Foreskin keratinocyte (primary cell): ENCODE measurements at places on chromosomes 11 and 22. TPM values are rescaled to one million over a fixed set of nuclear protein-coding genes. Genes with fewer than 3 reads are reported as not detected.

DNA sequence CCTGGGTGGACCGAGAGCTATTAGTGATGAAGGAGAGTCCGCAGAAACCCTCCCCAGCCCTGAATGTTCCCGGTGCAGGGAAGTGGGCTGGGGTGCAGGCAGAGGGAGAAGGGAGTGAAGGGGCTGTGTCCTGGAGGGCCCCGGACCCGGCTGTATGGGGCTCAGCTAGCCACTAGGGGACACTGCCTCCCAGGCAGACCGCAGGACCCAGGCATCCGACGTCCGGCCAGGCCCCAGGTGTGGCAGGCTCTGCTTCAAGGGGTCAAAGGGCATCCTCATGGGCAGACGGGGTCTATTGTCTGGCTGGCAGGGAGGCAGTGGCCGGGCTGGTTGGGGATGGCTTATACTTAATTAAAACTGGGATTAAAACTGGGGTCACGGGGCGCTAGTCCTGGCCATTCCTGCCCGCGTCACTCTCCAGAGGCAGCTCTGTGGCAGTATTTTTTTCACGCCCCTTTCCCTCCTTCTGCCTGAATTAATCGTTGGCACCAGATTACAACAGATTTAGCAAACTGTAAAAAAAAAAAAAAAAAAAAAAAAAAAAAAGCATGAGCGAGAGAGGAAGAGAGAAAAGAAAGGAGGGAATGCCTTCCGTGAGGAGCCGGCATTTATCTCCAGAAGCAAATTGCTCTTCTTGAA lies 5.1 kb downstream of the FLRT1 start:
- no peak for DNase-seq

DNA sequence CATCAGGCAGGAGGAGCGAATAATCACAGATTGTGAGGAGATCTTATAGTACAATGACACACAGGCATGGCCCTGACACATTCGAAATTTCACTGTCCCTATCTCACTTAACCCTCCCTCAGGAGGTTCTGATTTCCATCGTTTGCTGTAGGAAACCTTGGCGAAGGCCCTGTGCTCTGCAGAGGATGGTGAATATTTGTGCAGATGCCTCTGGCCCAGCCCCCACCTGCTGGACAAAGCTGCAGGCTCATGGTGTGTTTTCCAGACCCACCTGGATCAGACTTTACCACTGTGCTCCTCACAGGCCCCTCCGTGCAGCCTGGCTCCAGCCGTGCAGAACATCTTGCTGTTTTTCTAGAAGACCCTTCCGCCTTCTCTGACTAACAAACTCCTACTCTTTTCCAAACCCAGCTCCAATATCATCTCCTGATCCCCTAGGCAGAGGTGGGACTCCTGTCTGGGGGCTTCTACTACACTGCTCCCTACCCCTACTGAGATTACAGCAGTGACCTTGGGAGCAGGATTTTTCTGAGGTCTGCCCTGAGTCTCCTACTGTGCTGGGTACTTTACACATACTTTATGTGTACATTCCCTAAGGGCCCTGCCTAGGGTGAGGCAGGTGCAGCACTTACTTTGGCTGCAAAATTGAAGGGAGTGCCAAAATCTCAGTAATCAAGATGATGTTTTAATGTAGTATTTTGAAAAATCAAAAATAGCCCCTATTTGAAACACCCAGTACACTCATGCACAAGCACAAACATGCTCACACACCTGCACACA lies 412.7 kb downstream of the SOX6 start:
- DNase-seq: no peak

GRCh38 chr22:47318041-47318737 lies 555.7 kb downstream of the TBC1D22A start:
- DNase-seq: no peak

DNA sequence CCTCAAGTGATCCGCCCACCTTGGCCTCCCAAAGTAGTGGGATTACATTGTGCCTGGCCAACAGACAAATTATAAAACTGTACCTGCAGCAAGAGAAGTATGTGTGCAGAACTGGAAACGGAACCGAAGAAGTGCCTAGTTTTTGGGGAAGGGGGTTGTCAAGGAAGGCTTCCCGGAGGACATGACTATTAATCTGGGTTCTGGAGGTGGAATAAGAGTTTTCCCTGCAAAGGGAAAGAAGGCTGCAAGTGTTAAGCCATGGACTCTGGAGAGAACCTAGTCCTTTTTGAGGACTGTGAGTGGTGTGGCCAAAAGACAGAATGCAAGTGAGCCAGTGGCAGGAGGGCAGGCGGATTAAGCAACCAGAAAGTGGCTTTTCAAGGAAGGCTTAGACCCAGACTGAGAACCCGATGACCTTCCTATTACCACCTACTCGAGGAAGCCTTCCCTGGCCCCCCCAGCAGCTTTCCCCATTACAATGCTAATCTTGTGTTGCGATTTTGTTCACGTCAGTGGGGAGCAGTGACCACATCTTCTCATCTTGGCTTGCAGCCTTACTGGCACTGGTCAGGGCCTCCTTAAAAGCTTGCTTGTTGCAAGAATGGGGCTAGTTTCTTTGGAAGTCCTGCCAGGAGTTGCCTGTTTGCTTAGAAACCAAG lies 5.7 kb upstream of the SEPTIN3 start:
- DNase-seq: no peak

DNAJC24 gene
- total RNA-seq: 11.4 and 11.8 TPM in 2 replicates

DNA sequence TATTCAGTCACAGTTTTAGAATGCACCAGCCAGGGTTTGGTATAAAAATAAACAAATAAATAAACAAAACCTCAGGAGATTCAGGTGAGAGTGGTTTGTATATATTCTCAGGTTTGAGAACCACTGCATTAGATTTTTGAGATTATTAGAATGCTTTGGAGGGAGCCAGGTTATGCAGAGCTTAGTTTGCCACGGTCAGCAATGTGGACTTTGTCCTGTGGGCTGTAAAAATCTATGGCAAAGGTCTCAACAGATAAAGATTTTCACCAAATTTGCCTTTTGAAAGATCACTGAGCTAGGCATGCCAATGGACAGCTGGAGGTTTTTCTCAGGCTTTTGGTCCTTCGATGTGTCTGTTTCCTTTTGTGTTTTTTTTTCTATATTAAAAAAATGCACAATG lies 650.1 kb upstream of the RAG2 start:
- DNase-seq: no peak

DNA sequence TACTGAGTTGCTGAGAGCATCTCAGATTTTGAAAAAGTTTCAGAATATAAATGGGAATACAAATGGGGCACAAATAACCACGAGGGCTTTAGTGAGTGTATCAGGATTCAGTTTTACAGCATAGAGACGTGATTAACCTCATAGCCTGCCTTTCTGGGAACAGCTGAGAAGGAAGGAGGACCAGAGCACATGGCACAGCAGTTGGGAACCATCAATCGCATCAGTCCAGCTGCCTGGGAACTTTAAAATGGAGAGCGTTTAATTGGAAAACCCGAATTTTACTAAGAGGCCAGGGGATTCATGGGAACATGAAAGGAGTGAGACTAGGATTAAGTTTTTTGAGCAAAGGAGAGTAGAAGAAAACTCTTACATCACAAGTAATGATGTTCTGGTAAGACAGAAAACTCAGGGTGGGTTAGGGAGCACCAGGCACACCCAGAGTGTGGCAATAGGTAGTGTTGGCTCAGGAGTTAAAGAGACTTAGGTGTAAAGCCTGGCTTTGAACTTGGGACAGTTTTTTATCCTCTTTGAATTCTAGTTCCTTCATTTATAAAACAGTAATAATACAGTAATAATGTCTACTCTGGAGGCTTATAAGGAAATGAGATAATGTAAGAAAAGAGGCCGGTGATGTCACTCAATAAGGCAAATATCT lies 40.2 kb downstream of the FZD4 start:
- no peak for DNase-seq

TMPRSS6 gene
- not detected in 2 replicates for total RNA-seq

DNA sequence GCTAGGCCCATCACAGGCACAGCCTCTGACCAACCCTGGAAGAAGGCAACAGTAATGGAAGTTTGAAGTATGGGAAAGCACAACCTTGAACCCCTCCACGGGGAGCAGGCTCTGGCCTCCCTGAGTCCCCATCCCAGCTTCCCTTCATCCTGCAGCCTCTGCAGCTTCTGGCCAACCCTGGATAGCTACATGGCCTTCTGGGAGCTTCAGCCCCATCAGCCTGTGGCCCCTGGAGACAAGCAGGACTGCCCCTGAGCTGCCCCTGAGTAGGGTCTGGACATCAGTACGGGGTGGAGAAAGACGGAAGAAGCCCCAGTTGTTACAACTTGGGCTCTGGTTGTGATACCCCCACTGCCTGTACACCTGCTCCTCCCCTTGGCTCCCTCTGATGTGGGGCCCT lies 113.8 kb upstream of the CD82 start:
- DNase-seq: no peak

TPBGL gene
- total RNA-seq: not detected in 2 replicates

MAJIN gene
- 0.04 TPM in 1 of 2 replicates, not detected in the other for total RNA-seq

PRG3 gene
- not detected in 2 replicates for total RNA-seq

DNA sequence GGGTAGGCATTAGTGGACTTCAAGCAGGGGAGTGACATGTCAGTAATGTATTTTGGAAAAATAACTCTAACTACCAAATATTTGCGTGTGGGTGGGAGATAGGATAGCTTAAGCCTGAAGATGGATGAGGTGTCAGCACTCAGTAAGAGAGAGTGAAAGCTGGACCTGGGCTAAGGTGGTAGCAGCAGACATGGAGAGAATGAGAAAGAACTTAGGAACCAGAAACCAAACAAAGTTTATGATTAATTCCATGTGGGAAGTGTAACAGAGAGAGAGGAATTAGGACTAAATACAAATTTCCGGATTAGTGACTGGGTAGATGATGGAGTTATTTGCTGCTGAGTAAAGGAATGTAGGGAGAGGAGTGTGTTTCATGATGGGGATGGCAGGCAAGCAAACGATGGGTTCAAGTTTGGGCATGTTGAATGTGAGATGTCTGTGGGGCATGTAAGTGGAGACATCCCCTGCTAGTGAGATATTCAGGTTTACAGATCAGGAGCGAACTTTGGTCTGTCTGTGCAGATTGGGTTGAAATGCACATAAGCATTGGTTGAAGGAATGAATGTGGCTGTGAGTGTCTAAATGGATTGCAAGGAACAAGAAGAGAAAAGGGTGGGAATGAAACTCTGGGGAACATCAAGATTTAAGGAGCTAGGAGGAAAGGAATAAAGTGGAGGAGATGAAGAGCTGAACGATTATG lies 185.6 kb upstream of the MTMR2 start:
- peak; percentile 88 for DNase-seq

- DNase-seq: no peak
Observed at GRCh38 chr11:15663777-15664218, 549.1 kb downstream of the INSC start.

DNA sequence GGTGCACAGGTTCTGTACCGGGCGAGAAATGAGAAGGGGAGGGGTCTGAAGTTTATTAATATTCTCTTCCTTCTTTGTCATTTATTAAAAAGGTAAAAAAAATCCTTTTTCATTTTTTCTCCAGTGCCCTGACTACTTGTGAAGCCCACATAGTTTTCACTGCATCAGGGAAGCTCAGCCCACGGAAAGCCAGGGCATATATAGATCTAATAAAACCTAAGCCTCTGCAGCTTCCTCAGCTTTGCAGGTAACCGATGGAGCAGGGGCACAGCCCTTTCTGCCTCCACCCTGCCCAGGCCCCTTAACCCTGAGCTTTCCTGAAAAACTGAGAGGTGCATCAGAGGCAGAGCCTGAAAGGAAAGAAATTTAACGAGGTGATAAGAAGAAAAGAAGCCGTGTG lies 140.1 kb downstream of the NXPE2 start:
- DNase-seq: no peak

DNA sequence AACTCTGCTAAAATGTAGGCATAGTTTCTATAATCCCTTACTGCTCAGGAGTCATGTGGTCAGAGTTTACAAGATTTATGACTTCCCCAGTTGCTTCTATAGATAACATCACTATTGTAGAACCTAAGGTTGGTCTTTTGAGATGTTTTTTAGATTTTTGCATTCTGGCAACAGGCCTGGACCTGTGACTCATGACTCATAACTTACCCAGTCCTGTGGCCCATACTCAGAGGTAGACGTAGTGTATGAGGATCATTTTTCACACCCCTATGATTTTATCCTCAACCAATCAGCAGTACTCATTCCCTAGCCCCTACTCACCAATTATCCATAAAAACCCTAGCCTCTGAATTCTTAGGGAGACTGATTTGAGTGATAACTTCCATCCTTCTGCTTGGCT lies 384.4 kb upstream of the DDI1 start:
- DNase-seq: peak; percentile 22

DNA sequence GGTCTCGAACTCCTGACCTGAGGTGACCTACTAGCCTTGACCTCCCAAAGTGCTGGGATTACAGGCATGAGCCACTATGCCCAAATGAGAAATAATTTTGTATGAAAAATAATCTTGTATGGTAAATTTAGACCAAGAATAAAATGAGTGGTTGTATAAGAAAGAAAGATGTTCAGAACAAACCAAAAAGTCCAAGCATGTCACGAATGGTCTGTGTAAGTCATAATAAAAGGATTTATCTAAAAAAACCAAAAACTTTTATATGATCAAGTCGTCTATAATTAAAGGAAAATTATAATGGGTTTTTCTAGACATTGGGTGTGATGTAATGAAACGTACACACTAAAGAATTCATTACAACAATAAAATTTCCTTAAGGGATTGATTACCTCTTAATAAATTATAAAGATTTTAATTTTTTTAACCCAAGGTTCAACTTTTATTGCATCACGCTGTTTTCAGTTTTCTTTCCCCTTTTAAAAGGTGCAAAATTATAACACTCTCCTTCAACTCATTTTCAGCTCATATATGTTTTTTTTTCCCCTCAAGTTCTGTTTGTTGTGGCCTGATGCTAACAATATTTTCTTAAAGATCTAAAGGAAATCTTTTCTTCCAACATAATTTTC lies 8.9 kb upstream of the AQP11 start:
- DNase-seq: peak; percentile 25

HBG1 gene
- not detected in 2 replicates for total RNA-seq

- DNase-seq: no peak
Observed at GRCh38 chr22:18968011-18968749, 32.1 kb upstream of the PRODH start.

DNA sequence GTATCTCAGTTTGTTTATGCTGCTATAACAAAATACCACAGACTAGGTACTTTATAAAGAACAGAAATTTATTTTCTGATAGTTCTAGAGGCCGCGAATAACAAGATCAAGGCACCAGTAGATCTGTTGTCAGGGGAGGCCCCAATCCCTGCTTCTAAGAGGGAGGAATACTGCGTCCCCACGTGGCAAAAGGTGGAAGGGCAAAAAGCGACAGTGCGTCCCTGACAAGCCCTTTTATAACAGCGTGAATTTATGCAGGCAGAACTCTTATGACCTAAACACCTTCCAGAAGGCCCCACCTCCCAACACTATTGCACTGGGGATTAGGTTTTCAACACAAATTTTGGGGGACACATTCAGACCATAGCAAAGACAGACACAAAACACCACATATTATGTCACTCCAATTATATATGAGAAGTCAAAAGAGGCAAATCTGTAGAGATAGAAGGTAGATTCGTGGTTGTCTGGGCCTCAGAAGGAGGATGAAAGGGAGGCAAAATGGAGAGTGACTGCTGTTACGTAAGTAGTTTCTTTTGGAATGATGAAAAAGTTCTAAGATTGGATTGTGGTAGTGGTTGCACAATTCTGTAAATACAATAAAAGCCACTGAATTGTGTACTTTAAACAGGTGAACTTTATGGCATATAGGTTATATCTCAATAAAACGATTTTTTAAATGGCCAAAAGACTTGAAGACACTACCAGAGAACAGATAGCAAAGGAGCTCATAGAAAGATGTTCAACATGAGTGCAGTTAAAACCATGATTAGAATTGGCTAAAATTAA lies 30.1 kb upstream of the TNRC6B start:
- no peak for DNase-seq
